Stimulated activated CD4-positive, alpha-beta T cell treated with anti-CD3 and anti-CD28 coated beads, TNF-alpha, amount 100 ng/mL, for 1 hour (primary cell): ENCODE measurements at places on chromosomes 7 and 10.

GRCh38 chr10:43806831-43807640 is 158.4 kb upstream of the ZNF32 start:
- DNase-seq: no peak

- DNase-seq: no peak
Measured at GRCh38 chr7:27923642-27923980, 183.6 kb downstream of the TAX1BP1 start.

- DNase-seq: no peak
Measured at GRCh38 chr10:79130846-79131245, 62.1 kb downstream of the ZMIZ1 start.

DNA sequence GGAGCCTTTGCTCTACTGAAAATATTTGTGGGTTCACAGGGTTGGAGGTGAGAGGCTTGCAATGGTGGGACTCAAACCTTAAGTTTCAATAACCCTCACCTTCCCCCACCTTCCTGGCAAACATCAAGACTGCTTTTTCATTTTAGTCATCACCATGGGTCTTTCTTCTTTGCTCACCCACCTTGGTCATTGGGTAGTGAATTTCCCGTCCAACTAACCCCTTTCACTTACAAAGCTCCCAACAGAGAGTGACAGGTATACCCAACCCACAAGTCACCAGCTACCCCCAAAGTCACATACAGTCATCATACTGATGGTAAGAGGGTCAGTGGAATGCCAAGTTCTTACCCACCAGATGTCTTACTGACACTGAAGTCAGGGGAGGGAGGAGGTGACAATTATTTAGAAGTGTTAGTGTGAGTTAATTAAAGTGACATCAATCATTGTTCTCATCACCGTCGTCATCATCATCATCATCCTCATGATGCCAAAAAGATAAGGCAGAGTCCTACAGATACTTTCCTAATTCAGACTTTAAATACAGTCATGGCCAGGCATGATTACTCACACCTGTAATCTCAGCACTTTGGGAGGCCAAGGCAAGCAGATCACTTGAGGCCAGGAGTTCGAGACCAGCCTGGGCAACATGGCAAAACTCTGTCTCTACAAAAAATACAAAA is 49.0 kb downstream of the PIK3AP1 start:
- no peak for DNase-seq

DNA sequence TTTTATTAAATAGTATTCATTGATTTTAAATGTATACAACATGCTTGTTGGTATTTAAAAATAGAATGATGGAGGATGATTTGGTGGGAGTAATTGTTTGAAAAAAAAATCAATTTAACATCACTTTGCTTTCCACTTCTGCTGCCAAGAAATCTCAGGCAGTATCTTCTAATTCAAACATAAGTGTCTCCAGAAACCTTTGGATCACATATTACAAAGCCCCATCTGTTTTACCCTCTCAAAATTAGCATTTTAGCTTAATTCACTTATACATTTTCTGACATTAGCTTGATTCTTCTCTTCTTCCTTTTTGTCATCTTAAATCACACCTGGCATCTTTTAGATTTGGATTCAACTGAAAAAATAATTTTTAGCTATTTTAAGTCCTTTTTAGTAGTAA is 72.9 kb upstream of the KMT2C start:
- DNase-seq: no peak

- no peak for DNase-seq
Measured at GRCh38 chr10:54009672-54010071, 791.4 kb downstream of the PCDH15 start.

DNA sequence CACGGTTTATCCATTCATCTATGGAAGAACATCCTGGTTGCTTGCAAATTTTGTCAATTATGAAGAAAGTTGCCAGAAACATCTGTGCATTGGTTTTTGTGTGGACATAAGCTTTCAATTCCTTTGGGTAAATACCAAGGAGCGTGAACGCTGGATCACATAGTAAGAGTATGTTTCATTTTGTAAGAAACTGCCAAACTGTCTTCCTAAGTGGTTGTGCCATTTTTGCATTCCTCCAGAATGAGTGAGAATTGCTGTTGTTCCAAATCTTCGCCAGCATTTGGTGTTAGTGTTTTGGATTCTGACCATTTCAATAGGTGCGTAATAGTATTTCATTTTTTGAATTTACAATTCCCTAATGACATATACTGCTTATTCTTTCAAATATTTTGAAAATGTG is 155.3 kb upstream of the FRMD4A start:
- DNase-seq: no peak

- no peak for DNase-seq
Measured at GRCh38 chr10:31930023-31930751, 1.6 kb upstream of the ARHGAP12 start.

GRCh38 chr10:80195046-80195574 is 10.2 kb downstream of the ANXA11 start:
- no peak for DNase-seq

- peak; percentile 41 for DNase-seq
Measured at GRCh38 chr10:71727105-71727737, 7.6 kb upstream of the C10orf105 start.

- no peak for DNase-seq
Measured at GRCh38 chr10:73094986-73095480, 1.6 kb downstream of the P4HA1 start.

GRCh38 chr7:79520543-79520942 is 67.1 kb upstream of the MAGI2 start:
- DNase-seq: no peak

- no peak for DNase-seq
Measured at GRCh38 chr7:14841869-14842268, 60.7 kb downstream of the DGKB start.

- no peak for DNase-seq
Measured at GRCh38 chr10:122264436-122264835, 6.7 kb upstream of the BTBD16 start.

DNA sequence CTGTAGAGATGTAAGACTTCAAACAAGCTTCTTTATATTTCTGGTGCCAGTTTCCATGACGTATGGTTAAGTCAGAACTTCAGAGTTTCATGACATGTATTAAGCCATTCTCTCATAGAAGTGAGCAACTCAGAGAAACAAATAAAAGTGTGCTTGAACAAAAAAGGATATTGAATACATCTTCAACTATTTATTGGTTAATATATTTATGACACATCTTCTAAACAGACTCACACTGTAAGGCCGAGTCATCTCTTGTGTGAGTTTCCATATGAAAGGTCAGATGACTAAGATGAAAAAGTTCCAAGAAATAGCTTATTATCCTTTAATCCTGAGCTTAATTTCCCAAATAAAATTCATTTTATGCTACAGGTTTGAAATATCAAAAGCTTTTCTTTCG is 105.5 kb upstream of the CSTF2T start:
- no peak for DNase-seq

GRCh38 chr10:111129363-111129762 is 52.5 kb downstream of the ADRA2A start:
- DNase-seq: no peak

DNA sequence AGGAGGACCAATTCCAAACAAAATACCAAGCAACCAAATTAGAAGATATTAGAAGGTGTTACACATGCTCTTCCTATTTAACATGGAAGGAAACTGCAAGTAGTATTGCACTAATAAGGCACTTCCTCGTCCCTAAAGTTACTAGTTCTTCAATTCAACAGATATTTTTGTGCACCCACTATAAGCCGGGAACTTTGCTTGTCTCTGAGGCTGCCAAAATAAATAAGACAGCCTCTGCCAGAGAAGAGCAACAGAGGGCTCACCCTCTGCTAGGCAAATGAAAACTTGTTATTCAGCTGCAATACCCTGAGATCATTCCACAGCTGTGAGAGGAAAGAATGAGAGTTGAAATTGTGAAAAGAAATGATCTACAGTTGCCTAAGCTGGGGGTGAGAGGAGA is 37.4 kb upstream of the GSAP start:
- DNase-seq: no peak

- no peak for DNase-seq
Measured at GRCh38 chr7:121796936-121797656, 75.9 kb upstream of the PTPRZ1 start.

DNA sequence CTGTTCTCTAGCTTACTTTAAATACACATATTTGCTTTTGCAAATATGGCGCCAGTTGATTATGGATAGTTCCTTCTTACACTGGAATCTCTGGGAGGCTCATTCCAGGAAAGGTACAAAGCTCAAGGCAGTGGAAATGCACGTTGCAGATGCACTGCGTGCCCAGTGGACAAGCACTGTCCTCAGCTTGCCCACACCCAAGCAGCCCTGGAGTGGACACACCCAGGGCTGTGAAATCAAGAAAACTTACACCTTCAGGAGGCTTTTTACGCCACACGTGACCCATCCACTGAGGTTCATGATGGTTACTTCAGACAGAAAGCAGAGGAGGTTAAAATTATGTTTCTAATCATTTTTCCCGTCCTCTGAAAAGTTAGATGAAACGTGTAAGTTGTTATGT is 248.5 kb downstream of the VTI1A start:
- no peak for DNase-seq

- no peak for DNase-seq
Measured at GRCh38 chr10:25280573-25280972, 105.8 kb downstream of the GPR158 start.

GRCh38 chr7:158782761-158783401 is 46.4 kb downstream of the ESYT2 start:
- DNase-seq: no peak

DNA sequence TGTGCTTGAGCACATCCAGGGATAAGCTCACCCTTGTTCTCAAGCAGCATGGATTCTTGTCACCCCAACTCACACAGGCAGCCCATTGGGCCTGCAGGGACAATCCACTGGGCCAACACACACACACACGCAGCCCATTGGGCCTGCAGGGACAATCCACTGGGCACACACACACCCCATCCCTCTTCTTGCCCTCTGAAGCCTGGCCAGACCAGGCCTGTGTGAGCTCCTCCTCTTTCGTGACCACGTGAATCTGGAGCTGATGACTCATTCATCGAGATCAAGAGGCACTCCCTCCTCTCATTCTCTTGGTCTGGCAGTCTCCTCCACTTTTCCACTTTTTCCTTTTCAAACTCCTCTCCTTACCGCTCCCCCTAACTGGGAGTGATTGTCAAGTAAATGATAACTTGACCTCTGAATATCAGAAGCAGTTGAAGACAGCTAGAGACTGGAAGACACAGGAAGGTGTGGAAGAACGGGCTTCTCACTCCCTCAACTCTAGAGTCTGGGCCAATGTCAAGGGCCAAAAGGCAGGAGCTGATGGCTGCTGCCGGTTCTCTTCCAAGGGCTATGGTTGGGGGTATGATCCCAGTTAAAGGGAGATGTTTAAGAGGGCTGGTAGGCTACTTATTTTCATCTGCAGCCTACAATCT is 89.7 kb downstream of the HIPK2 start:
- no peak for DNase-seq

DNA sequence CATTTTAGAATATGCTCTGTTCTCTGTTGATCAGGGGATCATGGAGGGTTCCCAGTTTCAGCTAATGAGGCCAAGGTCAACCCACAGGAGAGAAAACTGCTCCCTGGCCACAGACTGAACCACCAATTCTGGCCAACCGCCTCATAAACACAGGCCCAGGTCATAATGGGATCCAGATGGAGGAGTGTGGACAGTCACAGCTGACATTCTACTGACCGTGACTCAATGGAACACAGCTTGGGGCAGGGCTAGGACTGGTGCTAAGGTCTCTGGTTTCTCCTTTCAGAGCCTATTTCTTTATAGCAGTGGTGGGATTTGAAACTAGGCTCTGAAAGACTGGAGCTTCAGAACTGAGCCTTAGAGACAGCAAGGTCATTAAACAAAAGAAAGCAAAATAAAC is 68.3 kb downstream of the HIPK2 start:
- no peak for DNase-seq

DNA sequence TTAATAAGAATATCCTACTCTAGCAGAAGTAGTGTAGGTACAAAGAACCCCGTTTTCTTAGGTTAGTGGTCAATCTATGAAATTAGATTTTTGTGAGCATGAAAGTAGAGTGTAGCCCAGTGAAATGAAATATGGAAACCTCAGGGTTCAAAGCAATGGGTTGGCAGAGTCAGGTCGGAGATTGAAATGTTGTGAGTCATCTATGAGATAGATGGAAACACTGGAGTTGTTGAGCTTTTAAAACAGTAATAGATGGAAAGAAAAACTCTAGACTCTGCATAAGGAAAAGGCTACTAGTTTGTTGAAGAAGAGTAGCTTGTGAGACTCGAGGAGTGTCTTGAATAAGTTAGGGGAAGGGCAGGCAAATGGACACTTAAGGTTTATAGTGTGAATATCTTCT is 251.9 kb downstream of the EXOC4 start:
- DNase-seq: no peak

DNA sequence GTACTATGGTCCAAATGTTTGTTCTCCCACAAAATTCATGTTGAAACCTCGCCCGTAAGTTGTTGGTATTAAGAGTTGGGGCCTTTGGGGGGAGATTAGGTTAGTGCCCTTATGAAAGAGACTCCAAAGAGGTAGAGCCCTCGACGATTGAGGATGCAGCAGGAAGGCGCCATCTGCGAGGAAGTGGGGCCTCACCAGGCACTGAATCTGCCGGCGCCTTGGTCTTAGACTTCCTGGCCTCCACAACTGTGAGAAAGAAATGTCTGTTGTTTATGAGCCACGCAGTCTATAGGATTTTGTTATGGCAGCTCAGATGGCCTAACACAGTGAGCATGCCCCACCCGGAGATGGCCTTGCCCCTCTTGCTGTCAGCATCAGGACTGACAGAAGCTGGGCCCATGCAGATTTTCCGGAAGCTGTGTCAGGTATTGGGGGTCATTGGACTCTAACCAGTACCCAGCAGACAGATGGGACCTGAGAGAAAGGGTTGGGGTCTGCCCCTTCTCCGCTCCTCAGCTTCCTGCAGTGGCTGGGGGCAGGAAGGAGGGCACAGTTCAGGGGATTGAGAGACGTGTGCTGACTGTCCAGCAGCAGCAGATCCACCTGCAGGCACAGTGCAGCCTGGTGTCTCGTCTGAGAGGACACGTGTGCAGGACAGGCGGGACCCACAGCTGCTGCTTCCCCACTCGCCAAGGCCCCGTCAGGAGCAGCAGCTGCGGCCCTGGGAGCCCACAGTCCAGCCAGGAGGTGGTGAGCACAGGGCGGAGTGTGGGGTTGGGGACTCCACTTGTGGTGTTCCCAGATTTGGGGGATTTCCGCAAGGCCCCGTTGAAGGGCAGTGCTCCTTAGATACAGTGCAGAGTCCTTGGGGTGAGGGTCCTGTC is 47.8 kb downstream of the MGMT start:
- no peak for DNase-seq

DNA sequence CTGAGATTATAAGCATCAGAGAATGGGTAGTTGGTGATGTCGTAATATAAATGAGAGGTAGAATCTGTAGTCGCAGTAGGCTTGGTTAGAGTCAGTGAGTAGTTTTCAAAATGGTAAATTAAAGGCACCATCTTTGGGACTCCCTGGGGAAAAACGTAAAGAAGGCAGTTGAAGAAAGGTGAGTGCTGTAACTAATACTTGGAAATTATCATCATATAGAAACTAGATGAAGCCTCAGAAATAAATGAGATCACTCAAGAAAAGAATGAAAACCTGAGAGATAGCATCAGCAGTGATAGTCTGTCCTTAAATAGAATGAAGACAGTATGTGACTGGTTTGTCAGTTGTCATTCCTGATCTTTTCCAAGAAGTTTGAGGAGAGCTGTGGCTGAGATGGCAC is 23.8 kb downstream of the PALS2 start:
- no peak for DNase-seq

GRCh38 chr10:21184216-21184615 is 287.1 kb upstream of the NEBL start:
- DNase-seq: no peak
